ENCODE measurements at places on chromosomes 16 and 17.

- DNase-seq: no peak
Observed at GRCh38 chr16:66386629-66387622, 20.4 kb downstream of the CDH5 start.

- no peak for DNase-seq
Observed at GRCh38 chr17:11353601-11354000, 112.6 kb downstream of the SHISA6 start.

- no peak for DNase-seq
Observed at GRCh38 chr16:49993579-49993978, 31.4 kb upstream of the CNEP1R1 start.

DNA sequence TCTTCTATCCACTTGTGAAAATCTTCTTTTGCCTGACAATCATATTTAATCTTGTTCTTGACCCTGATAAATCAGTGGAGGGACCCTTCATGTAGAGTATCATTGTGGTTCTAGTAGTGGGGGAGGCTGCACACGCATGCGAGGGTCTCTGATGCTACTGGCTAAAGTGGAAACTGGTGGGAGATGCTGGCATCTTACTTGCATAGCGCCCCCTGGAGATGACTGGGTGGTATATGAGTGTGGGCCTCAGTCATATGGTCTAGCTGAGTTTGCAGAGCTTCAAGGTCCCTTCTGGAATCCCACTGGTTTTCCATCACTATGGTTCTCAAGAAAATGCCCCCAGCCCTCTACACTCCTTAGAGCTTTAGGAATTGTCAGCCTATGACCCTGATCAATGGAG, 236.4 kb upstream of the AXIN2 start:
- no peak for DNase-seq

DNA sequence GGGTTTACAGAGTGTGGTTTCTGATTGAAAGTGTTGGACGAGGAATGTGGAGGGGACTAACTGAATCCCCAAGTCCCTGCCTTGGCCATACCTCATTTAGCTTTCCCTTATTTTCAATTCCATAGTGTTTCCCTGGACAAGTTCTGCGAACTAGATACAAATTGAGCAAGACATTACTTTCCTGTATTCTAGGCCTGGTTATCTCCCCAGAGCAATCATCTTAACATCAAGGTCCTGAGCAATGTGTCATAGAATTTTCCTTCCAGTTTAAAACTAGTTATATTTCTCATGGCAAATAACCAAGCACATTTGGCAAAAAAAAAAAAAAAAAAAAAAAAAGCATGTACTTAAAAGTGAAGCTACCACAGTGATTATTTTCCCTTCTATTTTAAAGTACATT, 330.1 kb downstream of the CDH11 start:
- no peak for DNase-seq

GRCh38 chr17:31859487-31860008, 504 bp upstream of the COPRS start:
- DNase-seq: no peak

GRCh38 chr16:9219813-9220212, 128.4 kb downstream of the HAPSTR1 start:
- no peak for DNase-seq

DNA sequence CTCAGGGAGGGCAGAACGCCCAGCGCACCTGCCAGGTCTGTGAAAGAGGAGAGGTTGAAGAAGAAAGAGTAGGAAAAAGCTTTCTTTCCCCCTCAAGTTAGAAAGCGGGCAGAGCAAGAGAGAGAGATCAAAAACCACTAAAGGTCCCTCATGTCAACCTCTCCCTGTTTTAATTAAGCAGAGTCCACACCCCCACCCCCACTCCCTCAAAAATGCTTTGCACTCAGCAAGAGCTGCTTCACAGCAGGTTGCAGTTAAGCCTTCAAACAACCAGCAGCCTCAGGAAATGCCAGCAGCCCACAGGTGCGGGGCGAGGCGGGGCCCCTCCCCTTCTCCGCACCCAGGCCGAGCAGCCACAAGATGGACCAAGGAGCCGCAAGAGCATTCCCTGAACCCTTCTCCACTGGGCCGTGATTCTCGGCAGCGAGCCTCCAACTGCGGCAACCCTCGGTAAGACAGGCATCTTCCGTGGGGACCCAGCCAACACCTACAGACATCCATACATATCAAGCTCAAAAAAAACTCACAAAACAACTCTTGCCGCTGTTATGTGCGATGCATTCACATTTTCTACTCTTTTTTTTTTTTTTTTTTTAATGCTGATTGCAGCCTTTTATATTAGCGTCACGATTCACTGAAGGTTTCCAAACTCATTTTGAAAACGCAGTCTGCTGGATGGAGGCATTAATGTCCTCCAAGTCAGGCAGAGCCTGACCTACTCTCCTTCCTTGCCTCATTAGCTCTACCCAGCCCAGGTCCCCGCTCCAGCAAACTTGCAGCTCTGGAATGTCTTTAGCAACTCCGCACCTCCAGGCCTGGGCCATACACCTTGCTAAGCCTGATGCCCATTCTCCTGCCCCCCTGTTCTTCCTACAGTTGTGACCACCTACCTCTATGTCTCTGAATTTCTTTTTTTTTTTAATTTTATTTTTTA, 66.1 kb downstream of the AXIN2 start:
- peak; percentile 75 for DNase-seq

GRCh38 chr17:43661699-43662412, at the start of gene MEOX1:
Gene MEOX1 (minus strand): TSS chr17:43661922. CDS start chr17:43661534, 388 bp downstream.
- DNase-seq: no peak

DNA sequence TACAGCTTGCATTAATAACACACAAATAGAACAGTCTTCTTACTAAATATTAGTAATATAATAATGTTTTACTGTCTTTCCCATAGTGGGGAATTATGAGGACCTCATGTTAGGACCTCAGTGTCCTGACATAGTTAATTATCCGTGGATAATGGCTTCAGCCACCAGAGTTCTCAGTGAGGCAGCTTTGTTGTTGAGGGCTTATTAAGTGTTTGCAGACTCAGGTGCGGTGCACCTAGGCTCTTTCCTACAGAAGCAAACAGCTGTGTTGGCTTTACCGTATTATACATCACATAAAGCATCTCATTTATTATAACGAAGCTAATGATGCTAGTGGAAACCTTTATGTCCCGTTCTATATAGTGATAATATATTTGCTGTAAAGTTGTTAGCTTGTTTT, 246.7 kb downstream of the FTO start:
- peak; percentile 47 for DNase-seq

DNA sequence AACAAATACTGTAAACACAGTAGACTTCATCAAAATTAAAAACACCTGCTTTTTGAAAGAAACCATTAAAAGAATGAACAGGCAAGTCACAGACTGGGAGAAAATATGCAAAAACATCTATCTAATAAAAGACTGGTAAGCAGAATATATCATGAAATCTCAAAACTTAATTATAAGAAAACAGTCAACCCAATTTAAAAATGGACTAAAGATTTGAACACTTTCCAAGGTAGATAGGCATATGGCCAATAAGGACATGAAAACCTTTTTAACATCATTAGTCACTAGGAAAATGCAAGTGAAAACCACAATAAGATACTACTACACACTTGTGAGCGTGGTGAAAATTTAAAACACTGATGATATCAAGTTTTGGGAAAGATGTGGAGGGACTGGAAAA, 218.7 kb downstream of the CEP112 start:
- DNase-seq: no peak

DNA sequence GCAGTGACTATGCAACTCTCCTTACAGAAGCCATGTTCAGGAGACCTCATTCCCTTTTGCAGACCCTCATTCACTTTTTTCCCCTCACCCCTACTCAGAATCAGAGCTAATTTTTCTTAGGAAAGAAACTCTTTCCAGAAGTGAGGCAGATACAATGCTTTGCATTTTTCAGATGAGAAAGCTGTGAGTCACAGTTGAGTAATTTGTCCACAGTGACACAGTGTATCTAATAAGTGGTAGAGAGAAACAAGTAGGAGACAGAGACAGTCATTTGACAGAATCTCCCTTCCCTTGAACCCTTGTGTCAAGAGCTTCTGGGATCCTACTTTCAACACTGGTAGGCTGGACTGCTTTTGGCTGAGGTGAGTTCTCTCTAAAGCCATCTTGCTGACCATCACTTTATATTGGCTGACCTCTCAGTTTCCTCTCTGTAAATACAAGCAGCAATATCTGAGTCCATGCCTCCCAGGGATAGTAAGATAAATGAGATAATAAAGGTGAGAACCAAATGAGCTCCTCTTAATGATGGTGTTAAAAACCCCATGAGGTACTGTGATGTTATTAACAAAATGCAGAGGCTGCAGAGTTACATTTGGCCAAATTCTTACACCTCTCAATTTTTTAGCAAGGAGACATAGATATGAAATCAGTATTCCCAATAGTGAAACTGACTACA, 130.8 kb downstream of the CA10 start:
- no peak for DNase-seq

DNA sequence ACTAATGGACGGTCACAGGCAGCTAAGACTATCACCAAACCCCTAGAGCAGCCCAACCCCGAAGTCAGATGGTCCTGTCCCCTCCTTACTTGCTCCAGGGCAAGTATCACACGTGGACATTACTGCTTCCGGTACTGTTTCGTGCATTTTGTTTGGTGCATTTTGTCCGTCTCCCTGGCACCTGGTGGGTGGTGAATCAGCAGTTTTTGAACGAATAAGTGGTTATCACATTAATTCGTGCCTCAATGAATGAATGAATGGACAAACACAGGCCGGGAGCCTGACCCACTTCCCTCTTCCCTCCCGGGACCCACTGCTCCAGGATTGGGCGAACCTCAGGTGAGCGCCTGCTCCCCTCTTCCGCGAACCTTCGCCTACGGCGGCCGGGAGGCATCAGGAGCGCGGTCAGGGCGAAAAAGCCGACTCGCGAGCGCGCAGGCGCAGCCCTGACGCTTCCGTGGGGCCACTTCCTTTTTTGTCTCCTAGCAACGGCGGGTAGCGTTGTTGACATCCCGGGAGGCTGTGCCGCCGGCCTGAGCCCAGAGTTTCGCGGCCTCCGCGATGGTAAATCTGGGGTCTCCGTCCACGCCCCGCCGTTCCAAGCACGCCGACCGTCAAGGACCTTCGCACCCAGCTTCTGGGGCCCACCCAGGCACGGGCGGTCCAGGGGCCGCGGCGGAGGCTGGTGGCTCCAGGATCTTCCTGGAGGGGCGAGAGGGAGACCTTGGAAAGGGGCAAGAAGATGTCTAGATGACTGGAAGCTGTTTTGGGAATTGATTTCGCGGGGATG, at the start of gene DYNLRB2:
DYNLRB2 (plus strand) TSS at position 478 of the 790 bp plus-strand sequence; CDS start at position 562, 84 bp downstream.
- DNase-seq: peak; percentile 92

DNA sequence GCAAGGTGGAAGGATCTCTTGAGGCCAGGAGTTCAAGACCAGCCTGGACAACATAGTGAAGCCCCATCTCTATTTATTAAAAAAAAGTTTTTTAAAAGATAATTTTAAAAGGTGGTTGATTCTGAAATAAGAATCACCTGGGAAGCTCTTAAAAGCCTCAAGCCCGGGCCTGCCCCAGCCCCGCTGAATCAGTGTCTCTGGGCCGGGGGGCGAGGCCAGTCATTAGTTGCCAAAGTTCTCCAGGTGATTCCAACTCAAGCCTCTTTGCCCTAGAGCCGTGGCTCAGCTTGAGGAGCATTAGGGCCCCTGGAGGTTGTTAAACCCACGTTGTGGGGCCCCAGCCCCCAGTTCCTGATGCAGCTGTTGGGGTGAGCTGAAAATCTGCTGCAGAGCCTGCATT, 24.6 kb downstream of the JPH3 start:
- DNase-seq: no peak

DNA sequence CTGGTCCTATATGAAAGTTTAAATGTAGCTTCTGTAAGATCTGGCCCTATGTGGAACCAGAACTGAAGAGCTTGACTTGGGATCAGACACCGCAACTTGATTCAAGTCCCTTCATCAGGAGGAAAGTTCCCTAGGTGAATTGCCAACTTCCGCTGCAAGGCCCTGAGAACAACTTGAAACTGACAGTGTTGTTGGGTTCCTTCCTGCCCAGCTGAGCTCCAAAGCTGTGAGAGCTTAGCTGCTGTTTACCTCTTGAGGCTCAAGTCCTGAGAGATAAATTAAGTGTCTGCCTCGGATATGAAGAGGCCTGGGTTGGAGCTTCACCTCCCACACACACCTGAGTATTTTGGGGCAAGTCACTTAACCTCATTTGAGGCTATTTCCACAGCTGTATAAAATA, 44.7 kb downstream of the REXO5 start:
- no peak for DNase-seq

DNA sequence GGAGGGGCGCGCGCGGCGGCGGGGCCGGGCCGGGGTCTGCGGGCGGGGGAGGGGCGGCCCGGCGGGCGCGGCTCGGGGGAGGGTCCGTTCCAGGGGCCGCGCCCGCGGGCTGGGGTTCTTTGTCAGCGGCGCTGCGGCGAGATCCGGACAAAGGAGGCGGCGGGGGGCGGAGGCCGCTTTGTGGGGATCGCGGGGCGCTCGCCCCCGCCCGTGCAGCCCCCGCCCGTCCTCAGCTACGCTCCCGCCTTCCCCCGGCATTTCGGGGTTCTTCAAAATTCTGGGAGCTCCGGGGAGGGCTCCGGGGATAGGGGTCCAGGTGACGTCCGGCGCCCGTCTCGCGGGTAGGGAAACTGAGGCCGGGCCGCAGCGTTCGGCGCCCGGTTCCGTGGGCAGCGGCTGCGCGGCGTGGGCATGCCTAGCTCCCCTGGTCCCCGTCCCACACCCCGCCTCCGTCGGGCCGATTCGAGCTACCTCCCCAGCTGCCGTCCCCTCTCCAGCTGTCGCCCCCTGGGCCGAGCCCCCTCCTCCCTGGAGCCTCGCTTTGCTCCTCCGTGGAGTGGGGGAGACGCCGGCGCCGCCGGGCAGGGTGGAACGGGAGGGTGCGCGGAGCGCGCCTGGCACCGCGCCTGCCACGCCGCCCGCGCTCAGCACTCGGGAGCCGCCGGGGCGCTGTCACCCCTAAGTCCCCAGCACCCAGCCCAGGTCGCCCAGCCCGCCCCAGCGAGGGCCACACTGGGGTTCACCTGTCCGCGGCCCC, 546 bp downstream of the SNN start:
- peak; percentile 52 for DNase-seq

DNA sequence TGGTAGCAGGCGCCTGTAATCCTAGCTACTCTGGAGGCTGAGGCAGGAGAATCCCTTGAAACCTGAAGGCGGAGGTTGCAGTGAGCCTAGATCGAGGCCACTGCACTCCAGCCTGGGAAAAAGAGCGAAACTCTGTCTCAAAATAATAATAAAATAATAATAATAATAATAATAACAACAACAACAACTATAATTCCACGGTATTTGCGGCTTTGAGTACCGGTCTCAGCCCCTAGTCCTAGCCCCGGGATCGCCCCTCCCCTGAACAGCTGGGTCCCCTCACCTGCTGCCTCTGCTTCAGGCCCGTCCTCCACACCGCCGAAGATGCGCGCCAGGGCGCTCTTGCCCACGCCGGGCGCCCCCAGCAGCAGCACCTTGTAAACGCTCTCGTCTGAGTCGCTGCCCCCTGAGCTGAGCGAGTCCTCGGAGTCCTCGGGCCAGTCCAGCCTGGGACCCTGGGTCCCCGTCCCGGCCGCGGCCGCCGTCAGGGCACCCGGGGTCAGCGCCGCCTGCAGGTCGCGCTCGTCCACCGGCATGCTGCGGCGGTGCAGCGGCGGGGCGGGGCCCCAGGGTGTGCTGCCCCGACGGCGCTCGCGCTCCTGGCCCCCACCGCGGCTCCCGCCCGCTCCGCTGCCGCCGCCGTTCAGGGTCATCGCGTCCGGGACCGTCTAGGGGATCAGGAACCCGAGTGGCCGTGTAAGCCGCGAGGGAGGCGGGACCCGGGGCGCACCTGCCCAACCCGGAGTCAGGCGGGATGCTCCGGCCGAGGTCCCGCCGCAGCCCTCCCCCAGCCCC, 611 bp downstream of the RRAD start:
- DNase-seq: no peak
